ENCODE measurements at places on chromosomes 7 and 10. TPM values are rescaled to one million over a fixed set of nuclear protein-coding genes. Genes with fewer than 3 reads are reported as not detected.

GRCh38 chr10:74290708-74291107, 139.7 kb downstream of the ADK start:
- no peaks in the 10 kb centered on the region for H3K27me3 ChIP-seq
- H3K36me3 ChIP-seq = no peaks in the 10 kb centered on the region
- H3K27ac ChIP-seq = no peak overlapping the region
- no peak for DNase-seq

DNA sequence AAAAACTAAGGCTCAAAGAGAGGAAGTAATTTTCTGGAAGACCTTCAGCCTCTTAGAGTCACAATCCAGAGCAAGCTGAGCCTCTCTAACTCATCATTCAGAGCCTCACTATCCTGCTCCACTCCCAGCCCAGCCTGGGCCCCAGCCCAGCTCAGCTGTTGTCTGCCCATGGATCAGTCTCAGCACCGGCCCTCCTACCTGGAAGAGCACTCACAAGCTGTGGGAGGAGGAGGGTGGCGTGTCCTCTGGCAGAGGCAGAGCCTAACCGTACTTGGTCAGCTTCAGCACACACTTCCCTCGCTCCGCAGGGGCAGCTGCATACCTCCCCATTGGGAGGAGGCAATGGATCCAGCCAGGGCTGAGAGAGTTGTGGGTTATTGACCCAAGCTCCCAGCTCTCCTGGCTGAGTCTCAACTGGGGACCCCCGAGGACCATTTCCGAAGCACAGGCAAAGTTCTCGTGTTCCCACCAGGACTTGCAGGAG, 66.7 kb upstream of the GPR26 start:
- no peak for DNase-seq
- H3K36me3 ChIP-seq = no peaks in the 10 kb centered on the region
- H3K4me1 ChIP-seq = no peaks in the 10 kb centered on the region
- H3K27me3 ChIP-seq = no peaks in the 10 kb centered on the region

DNA sequence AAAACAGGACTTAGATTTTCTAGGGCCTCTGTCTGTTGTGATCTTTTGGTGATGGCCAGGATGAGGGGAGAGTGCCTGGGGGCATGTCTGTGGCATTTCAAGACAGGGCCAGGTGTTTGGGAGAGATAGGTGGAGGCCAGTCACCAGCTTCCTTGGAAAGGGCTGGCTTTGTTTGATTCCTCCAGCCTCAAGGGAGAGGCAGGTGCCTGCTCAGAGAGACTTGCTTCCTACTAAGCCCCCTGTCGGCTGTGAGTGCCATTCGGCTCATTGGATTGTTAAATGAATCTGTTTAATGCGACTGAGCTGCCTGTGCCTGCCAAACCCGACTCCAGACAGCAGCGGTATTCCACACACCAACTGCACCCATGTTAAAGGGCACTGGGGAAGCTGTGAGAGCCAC, 304.1 kb upstream of the COBL start:
- DNase-seq = no peak
- no peaks in the 10 kb centered on the region for H3K36me3 ChIP-seq
- no peaks in the 10 kb centered on the region for H3K4me1 ChIP-seq
- H3K27ac ChIP-seq = no peak overlapping the region

The HTR5A gene
- not detected for total RNA-seq

DNA sequence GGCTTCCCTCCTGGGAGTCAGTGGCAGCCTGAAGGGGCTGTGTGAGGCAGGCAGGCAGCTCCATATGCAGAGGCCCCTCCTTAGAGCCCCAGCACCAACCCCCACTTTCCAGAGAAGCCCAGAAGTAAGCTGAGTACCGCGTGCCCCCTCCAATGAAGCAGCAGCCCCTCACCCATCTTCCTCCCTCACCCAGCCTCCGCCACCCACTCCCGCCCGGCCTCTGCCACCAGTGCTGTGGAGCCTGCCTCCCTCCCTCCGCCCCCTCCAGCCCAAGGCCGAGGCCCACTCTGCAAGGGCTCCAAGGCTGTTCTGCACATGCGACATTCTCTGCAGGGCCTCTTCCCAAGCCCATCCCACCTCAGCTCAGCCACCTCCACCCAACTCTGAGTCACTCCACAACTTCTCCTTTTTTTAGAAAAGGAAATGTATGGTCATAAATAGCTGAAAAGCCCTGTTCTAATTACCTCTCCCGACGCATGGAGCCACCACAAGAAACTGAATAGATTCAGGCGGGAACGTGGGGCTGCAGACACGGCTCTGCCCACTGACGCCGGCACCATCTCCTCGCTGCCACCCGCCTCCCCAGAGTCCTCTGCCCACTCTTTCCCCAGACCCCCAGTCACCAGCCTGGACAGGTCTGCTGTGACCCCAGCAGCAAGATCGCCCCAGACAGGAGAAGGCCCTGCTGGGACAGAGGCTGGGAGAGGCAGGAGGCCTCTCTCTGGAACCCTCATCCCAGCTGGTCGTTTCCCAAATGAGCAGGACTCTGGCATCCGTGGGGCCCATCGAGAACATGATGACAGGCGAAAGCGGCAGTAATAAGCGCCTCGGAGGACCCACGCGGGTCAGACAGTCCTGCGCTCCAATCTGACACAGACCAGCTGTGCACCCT, 213.9 kb downstream of the MAD1L1 start:
- no peaks in the 10 kb centered on the region for H3K36me3 ChIP-seq
- H3K27ac ChIP-seq = peak overlapping the region; percentile 88
- H3K4me1 ChIP-seq = peaks cover 17% of the 10 kb centered on the region
- DNase-seq = peak; percentile 82
- H3K4me3 ChIP-seq = no peak overlapping the region
